ENCODE measurements at places on chromosomes 2 and 18.

- no peak for DNase-seq
Measured at GRCh38 chr2:28901202-28901601, 6.7 kb downstream of the WDR43 start.

- DNase-seq = peak; percentile 42
Measured at GRCh38 chr18:58180738-58181353, 136.8 kb downstream of the NEDD4L start.

DNA sequence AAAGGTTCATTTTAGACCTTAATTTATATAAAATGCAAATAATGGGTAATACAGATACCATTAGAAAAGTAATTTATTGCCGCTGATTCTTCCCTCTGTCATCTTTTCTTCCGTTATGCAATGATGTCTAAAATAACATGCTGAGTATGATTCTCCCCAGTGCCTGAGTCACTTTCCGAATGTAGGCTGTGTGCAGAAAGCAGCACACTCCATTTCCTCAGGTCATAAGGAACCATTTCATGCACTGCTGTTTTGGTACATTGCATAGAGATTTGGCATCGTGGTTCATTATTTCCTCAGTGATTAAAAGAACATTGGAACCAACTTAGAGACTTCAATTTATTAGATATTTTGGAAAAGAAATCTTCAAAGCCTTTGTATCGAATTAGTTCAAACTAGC is 173.5 kb downstream of the CDH2 start:
- DNase-seq = no peak

DNA sequence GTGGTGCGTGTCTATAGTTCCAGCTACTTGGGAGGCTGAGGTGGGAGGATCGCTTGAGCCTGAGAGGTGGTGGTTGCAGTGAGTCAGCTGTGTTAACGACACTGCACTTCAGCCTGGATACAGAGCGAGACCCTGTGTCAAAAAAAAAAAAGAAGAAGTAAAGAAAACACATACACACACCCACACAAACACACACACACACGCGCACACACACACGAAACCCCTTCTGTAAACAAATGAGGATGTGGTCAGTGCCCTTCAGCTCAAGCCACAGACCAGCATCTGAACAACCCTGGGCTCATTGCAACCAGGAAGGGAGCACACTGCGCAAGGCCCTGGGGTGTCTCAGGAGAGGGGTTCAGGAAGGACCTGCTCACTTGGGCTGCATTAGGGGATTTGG is 47.9 kb upstream of the KCNF1 start:
- DNase-seq = no peak

GRCh38 chr2:160145471-160145870 is 54.6 kb downstream of the ITGB6 start:
- no peak for DNase-seq

DNA sequence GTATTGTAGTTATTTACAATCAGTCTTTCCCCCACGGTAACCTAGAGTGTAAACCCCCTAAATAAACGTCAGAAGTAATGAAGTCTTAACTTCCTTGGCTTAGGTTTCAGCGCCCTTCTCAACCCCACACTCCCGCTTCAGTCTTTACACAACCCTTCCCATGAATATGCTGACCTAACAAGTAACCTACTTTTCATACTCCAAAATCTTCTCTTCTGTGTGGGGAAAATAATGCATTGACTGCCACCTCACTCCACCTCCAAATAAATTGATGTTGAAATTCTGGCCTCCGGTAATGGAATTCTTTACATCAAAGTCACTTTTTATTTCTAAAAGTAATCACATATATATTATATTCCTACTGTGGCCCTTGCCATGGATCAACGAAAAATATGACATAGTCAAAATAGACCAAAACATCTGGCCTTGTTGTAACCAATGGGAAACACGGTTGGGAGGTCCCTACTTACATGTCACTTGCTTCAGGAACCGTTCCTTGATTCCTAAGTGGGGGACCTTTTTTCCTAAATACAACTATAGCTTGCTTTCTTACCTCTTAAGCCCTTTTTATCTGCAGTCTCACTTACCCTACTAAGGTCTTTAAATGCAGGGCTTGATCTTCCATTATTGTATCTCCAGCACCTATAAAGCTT is 961 bp downstream of the GEN1 start:
- no peak for DNase-seq

GRCh38 chr2:168231609-168232241 is 15.7 kb downstream of the STK39 start:
- no peak for DNase-seq
